ENCODE measurements at places on chromosomes 5 and 9.

DNA sequence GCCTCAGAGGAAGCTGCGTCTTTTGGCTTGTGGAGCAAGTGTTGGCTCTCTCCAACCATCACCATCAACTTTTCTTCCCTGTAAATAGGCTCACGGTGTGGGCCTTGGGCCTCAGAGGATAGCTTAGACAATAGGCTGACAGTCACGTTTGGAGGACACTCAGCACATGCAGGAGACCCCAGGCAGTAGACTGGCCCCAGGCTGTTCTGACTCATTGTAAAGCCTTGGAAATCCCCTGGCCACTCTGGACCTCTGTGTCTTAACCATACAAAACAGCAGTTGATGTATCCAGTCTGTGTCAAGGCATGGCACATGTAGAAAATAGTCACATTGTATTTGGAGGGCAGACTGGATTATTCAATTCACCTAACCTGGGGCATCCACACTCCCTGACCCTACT, 18.6 kb downstream of the CD74 start:
- DNase-seq: peak; percentile 84

DNA sequence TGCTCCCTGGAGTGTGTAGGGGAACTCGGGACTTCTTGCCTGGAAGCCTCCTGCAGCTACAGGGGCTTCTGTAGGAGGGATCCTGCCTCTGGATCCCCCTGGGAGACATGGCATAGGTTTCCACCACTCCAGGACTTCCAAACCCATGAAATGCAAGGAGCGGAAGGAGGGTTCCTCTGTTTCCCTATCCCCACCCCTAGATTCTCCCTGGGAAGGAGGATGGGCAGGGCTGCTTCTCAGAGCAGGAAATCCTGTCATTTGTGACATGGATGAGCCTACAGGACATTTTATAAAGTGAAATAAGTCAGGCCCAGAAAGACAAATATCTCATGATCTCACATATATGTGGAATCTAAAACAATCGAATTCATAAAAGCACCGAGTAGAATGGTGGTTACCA, 23.5 kb upstream of the SLC25A48 start:
- no peak for DNase-seq

GRCh38 chr9:87711857-87712800, 13.8 kb upstream of the CTSL start:
- peak; percentile 81 for DNase-seq

DNA sequence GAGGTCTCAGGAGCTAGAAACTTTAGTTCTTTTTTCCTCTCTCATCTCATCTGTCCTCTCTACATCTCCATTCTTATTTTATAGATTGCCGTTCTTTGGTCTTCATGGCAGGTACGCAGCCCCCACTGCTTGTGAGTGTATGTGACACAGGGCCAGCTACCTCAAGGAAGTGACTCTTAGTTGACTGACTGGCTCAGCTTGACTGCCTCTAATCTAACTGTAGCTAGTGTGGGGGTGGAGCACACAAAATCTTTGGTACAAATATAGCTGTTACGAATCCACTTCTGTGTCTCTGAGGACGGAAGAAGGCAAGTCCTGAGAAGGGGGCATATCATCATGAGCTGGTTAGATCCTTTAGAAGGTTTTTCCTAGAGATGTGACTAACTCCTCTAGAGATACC, 19.8 kb upstream of the SPTAN1 start:
- DNase-seq: no peak

GRCh38 chr9:128809036-128809599, 9.2 kb upstream of the ENDOG start:
- no peak for DNase-seq

GRCh38 chr9:9410736-9411135, 1202.1 kb downstream of the PTPRD start:
- no peak for DNase-seq

GRCh38 chr5:174617285-174617684, 107.1 kb upstream of the MSX2 start:
- no peak for DNase-seq

GRCh38 chr9:124707666-124708065, 63.4 kb downstream of the NR6A1 start:
- DNase-seq: no peak

- DNase-seq: no peak
These were observed 45.6 kb upstream of the EGFL7 start for GRCh38 chr9:136616948-136617695.

GRCh38 chr5:74095871-74096270, 469.9 kb downstream of the ARHGEF28 start:
- DNase-seq: peak; percentile 37

DNA sequence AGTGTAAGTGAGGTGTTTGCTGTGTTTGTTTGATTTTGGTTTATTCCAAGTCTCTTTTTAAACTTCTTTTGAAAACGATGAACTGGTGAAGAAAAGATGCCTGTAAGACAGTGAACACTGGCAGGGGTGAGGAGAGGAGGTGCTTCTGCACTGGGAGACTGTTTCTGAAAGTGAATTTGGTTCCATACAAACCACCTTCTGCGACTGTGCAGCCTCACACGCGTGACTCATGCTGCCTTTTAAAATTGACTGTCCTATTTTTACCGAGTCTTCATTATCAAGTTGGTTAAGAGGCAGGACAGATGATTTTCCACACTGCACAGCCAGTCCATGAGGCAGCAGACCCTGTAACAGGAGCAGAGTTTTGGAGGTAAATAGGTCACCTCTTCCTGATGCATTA, 340.6 kb downstream of the MTRR start:
- no peak for DNase-seq

DNA sequence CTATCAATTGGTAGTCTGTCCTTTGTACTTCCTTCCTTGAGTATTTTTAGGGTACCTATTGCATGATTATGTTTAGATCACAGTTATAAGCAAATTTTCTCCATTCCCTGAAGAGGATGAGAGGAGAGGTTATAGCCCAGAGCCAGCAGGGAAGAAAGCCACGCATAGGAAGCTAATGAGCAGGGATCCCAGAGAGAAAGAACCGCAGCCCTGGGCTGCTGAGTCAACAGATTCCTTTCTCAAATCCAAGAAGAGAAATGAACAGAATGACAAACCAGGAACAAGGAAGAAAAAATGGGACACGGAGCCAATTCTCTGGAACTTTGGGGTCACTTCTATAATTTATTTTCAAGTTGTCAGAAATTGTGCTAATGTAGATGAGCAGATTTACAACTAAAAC, 284.5 kb downstream of the RFX3 start:
- DNase-seq: no peak

- DNase-seq: no peak
These were observed 44.6 kb downstream of the WHRN start for GRCh38 chr9:114460513-114461199.

- DNase-seq: peak; percentile 8
These were observed 110.4 kb upstream of the ZNF462 start for GRCh38 chr9:106752581-106752980.

DNA sequence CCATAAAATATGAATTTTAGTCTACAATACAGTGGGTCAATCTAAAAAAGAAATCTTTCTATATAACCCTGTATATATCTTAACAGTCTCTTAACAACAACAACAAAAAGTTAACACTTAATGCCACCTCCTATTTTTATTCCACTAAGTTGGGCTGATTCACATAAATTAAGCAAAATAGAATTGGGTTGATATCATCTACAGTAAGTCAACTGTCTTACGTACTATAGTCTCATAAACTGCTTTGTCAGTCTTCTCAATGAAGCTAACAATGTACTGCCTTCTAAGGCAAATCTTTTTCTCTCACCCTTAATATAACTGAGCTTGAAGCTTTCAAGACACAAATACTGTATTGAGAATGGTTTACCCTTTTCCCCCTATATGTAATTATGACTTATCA, 185.7 kb downstream of the ADAMTS6 start:
- no peak for DNase-seq

DNA sequence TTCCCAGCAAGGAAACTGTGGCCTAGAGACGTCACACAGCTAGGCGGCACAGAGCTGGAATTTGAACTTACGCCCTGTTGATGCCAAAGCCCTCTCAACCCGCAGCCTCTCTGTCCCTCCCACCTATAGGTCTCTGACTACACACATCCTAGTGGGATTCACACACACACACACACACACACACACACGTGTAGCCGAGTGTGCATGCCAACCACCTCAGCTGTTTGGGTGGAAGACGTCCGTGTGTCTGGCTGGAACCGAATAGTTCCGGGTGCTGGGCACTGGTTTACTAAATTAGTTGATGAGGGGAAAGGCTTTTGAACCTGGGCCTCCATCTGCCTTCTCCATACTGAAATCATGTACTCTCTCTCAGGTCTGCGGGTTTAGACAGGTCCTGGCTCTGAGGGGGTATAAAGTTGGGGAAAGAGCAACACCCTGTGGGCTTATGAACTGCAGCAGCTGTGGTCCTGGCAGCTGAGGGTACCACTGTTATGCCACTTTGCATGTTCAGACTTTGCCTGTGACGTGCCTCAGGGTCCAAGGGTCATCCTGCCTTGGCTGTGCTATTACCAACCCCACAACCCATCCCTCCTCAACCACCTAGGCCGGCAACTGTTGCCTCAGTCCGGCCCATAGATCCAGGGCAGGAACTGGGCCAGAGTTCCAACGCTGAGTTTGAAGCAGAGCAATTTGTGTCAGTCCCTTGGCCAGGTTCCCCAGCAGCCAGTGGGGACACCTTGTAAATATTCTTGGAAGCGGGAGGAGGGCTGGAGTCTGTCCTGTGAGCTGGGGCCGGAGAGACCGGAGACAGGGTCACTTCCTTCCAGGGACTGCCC, 50.5 kb downstream of the PSD2 start:
- DNase-seq: no peak

- no peak for DNase-seq
These were observed 251.6 kb upstream of the PIK3R1 start for GRCh38 chr5:67963789-67964519.

GRCh38 chr5:126446498-126447224, 23.5 kb downstream of the GRAMD2B start:
- DNase-seq: peak; percentile 88

GRCh38 chr5:176781054-176781375, 29.3 kb upstream of the UNC5A start:
- DNase-seq: no peak

- no peak for DNase-seq
These were observed 89.1 kb upstream of the FBXW11 start for GRCh38 chr5:172095368-172096206.

GRCh38 chr9:93651521-93651950, 75.2 kb downstream of the PHF2 start:
- DNase-seq: no peak

GRCh38 chr5:119009131-119009530, 20.8 kb upstream of the DTWD2 start:
- no peak for DNase-seq

GRCh38 chr9:137984520-137985257, 107.1 kb downstream of the CACNA1B start:
- no peak for DNase-seq

GRCh38 chr9:136309806-136310220, 5.9 kb upstream of the CCDC187 start:
- DNase-seq: no peak

- peak; percentile 40 for DNase-seq
These were observed 131.0 kb downstream of the ADAMTS16 start for GRCh38 chr5:5270958-5271785.

GRCh38 chr5:154284433-154284832, 93.9 kb downstream of the GALNT10 start:
- DNase-seq: no peak

GRCh38 chr9:125343518-125344275, 82.1 kb downstream of the GAPVD1 start:
- DNase-seq: peak; percentile 76

- no peak for DNase-seq
These were observed 2.0 kb upstream of the F2RL2 start for GRCh38 chr5:76625087-76625815.

DNA sequence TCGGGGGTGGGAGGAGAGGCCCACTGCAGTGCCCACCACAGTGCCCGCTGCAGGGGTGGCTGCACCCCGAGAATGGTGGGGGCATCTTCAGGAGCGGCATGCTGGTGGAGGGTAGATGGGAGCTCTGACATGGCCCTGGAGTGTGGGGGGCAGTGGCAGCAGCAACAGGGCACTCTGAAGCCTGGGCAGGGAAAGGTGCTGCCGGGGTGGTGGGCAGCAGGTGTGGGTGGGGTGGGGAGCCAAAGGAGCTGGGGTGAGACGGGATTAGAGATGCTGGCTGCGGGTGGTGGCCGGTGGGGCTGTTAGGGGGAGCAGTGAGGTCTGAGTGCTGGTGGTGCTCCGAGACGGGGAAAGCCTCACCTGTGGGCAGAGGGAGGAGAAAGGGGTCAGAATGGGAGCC, 18.0 kb downstream of the FAM193B start:
- no peak for DNase-seq

GRCh38 chr5:80439213-80439612, 31.3 kb downstream of the ZFYVE16 start:
- no peak for DNase-seq

GRCh38 chr9:129182625-129183494, 4.8 kb upstream of the IER5L start:
- no peak for DNase-seq

DNA sequence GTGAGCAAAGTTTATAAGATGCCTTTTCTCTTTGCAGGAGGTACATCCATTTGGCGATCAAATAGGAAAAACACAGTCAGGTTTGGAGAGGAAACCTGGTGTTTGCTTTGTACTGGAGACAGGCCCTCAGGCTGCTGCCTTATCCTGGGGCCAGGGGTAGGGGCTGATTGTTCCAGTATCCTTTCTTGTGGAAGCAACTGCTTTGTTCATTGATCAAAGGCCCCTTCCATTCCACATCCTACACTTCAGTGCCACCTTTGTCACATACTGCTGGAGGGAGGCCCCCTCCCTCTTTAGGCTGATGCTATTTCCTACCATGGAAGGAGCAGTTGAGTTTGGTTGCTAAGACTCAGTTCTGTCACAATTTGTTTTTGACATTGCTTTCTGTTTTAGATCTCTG, 778.1 kb downstream of the TLR4 start:
- no peak for DNase-seq

- no peak for DNase-seq
These were observed 52.2 kb upstream of the SPATA31E1 start for GRCh38 chr9:87830446-87830845.

DNA sequence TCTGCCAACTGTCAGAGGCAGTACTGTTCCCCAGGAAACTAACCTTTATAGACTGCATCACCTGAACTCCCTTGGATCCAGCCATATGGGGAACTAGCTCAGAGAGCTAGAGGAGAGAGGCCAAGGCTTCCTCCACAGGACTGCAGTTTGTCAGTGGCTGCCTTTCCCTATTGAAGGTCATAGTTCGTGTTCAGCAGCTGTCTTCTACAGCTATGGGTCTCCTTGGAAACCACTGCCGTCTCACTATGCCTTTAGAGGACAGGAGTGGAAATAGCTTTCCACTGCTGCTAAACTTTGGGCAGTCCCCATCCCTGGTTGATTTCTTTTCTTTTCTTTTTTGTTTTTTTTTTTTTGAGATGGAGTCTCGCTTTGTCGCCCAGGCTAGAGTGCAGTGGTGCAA, 4.4 kb upstream of the SLIT3 start:
- no peak for DNase-seq

- DNase-seq: peak; percentile 32
These were observed 553 bp downstream of the MAP3K1 start for GRCh38 chr5:56815658-56816545.
